HL-60 (cell line): ENCODE measurements at places on chromosomes 6 and 20.
A peak's percentile ranks its signal among the peaks of the same experiment; 100 is the strongest.

DNA sequence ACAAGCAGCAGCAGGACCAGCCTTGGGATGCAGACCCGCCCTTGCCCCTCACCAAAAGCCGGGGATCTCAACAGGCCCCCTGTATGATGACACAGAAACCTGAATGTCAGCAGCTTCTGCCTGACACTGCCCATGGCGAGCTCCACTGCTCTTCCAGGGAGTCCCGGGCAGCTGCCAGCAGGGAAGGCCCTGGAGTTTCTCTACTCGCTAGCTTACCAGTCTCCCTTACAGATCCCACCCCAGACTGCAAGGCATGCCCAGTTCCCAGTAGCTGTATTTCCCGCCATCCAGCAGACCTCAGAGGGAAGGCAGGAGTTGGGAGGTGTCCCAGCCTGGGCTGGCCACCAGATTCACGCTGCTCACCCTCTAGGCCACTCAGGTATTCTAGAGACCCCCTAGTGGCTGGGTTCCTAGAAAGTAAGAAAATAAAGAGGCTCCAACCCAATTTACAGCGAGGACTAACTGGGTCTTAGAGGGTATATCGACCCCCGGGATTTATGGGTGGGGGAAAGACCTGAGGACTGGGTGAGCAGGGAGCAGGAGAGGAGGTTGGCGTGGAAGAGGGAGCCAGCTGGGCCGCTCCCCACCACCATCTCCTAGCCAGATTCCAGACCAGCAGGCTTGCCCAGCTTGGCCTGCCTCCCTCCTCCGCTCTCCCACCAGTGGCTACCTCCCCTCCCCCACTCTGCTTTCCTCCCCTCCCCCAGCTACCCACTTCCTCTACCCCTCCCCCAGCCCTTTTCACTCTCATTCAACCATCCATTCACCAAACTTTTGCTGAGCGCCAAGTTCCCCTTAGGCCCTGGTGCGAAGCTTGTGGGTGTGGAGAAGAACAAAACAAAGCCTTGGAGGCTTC lies 9.7 kb upstream of the HMGA1 start:
- peak; percentile 82 for DNase-seq

GRCh38 chr6:151916680-151917164 lies 109.2 kb downstream of the ESR1 start:
- no peak for DNase-seq

- DNase-seq: no peak
These were observed 15.2 kb upstream of the PHACTR3 start for GRCh38 chr20:59589086-59589684.

GRCh38 chr20:17189976-17190695 lies 36.7 kb upstream of the PCSK2 start:
- no peak for DNase-seq
